ENCODE measurements at places on chromosomes 1 and 21.

- DNase-seq: no peak
Observed at GRCh38 chr1:116194568-116194967, 83.4 kb downstream of the MAB21L3 start.

- peak; percentile 65 for DNase-seq
Observed at GRCh38 chr1:55214212-55214933, 791 bp downstream of the USP24 start.

GRCh38 chr1:190377991-190378390 lies 99.7 kb downstream of the BRINP3 start:
- DNase-seq: no peak

GRCh38 chr1:43366179-43366578 lies 1.6 kb downstream of the ELOVL1 start:
- no peak for DNase-seq

GRCh38 chr1:218395916-218396315 lies 50.8 kb downstream of the TGFB2 start:
- no peak for DNase-seq

GRCh38 chr1:156740741-156741480 lies at the start of gene MRPL24:
TSS of gene MRPL24 (minus strand) at chr1:156741088. CDS start at chr1:156738704, 2,384 bp downstream.
- DNase-seq: peak; percentile 98

GRCh38 chr1:185152187-185152767 lies 4.5 kb downstream of the TRMT1L start:
- DNase-seq: no peak

DNA sequence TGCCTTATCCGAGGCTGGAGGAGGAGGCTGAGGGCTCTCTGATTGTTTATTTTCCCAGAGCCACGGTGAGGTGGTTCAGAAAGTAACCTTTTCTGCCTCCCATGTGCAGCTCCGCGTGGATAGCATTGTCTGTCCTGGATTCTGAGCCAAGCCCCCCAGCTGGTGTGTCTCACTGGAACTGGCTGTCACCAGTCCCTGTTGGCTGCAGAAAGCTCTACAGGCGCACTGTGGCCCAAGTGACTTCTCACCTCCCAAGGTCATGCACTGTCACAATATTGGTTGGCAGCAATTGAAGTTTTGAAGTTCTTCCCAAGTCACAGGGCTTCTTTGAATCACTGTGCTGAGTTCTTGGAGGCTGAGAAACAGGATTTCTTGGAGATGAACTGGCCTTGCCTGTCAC lies 8.2 kb downstream of the BMP8A start:
- no peak for DNase-seq

- peak; percentile 85 for DNase-seq
Observed at GRCh38 chr1:26853156-26853555, 9.8 kb upstream of the SFN start.

DNA sequence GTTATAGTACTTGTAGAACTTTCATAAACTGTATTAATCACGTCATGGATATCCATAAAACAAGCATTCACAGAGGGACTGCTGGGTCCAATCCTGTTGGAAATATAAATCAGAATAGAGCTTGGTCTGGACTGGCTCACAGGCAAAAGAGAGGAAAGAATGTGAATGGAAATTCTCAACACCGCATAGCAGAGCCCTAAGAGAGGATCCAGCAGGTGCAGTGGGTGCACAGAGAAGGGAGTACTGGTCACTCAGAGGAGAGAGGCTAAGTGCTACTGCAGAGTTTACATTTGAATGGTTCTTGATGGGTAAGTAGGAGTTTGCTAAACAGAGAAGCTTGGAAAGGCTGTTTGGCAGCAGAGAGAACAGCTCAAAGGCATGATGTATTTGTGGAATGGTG lies 231.7 kb downstream of the PAPPA2 start:
- no peak for DNase-seq

DNA sequence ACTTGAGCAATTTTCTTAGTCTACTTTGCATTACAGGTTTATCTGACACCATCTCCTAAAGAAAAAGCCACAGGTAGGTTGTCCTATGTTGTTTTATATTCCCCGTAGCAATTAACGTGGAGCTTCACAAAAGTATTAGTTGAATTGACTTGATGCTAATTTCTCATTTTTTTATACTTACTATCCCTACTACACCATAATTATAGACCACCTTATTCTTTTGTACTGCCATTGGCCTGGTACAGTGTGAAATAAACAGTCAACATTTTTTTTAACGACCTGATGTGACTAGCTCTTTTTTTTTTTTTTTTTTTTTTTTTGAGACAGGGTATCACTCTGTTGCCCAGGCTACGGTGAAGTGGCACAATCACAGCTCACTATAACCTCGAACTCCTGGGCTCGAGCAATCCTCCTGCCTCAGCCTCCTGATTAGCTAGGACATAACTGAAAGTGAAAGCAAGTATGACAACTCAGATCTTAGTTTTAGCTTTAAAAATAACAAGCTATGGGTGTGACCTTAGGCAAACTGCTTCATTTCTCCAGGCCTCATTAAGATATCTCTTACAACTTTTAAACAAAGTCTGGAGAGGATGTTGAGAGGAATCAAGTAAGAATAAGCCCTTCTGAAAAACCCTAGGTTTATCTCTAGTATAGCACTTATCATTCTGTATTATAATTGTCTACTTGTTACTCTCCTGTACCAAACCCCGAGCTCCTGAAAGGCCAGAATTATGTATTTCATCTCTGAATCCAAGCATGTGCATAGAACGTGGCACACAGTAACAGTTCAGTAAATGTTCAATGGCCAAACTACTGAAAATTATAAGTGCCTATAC lies 49.5 kb downstream of the LUZP1 start:
- DNase-seq: no peak

DNA sequence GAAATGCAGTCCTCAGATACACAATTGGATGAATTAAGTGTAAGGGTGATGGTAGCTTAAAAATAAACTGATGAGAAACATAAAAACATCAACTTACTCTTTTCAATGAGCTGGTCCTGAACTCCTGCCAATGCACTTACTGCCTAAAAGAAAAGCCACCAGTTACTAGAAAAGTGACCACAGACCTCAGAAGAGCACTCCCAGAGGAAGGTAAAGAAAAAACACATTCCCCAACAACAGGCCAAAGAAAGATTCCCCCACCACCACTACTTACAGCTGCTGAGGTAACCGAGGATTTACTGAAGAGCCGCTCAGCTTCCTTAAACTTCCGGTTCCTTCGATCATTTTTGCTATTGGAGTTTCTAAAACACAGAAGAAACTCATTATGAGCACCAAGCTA lies 5.4 kb downstream of the MEAF6 start:
- DNase-seq: no peak

- DNase-seq: no peak
Observed at GRCh38 chr1:223870617-223871574, 25.1 kb upstream of the TP53BP2 start.

- no peak for DNase-seq
Observed at GRCh38 chr1:10539411-10540043, 64.8 kb downstream of the PEX14 start.

DNA sequence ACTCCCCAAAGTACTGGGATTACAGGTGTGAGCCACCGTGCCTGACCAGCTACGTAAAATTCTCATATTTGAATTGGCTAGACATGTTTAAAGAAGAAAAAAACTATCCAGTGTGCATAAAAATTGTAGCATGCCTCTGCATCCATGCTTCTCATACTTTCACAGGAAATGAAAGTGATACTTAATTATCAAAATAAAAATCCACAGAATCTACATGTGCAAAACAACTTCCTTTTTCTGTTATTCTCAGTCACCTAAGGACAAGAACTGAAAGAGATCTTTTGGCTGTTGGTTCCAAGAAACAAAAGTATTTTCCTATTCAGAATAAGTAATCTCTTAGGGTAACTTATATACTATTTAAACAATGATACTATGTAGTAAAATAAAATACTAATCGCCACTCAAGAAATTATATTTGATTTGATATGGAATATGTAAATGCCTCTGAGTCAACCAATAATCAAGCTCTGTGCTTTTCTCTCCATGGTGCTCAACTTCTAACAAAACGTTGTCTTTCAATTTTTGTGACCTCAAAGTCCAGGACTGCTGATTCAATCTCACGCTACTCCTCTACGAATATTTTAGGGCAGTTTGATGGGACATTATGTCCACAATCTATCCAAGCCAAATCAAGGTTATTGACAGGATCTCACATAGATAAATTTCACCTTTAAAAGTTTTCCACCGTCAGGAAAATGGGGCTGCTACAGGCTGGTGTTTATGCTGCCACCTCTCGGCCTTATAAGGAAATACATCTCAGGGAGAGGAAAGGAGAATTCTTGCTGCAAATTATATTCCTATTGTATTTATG lies 102.7 kb downstream of the ZNF281 start:
- DNase-seq: peak; percentile 78

DNA sequence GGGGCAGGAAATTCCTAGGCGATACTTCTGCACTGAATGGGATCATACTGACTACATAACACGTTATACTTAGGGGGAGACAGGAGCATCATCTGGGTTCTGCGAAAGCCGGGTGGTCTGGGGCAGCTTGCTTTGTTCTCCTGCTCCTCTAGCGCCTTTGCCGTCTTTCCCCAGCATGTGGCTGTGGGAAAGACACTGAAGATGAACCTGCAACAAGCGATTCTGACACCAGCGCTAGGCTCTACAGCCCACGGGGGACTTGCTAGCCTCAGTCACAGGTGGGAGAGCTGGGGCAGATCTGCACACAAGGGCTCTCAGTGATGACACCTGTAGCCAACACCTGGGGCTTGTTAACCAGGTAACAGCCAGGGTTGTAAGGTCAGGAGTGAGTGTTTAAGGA lies 51.8 kb downstream of the CD46 start:
- DNase-seq: peak; percentile 20

- no peak for DNase-seq
Observed at GRCh38 chr1:27517907-27518718, 28.1 kb upstream of the WASF2 start.

- DNase-seq: no peak
Observed at GRCh38 chr1:85681087-85681486, 27.1 kb downstream of the ZNHIT6 start.

- DNase-seq: peak; percentile 64
Observed at GRCh38 chr1:93695411-93696005, 13.9 kb upstream of the BCAR3 start.

DNA sequence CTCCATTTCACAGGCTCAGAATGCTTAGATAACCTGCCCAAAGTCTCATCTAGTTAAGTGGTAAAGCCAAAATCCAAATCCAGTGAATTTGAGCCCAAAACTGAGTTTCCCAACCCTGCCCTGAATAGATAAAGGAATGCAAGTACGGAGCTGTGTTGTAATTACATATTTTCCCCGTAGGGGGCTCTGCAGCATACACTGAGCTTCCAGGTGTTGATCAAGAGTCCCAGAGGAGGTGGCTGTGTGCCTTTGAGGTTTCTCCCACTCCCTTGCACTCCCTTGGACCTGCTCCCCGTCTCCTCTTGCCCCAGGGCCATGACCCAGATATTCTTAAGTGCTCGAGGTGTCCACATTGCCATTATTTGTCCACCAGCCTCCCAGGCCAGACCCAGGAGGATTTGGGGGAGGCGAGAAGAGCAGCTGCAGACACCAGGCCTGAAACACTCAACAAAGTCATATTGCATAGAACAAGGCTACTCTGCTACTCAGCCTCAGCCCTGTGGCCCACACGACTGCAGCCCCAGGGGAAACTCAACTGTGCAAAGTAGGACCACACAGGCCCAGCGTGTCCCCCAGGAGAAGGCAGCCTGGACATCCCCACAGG lies 18.4 kb upstream of the LY9 start:
- peak; percentile 72 for DNase-seq

- no peak for DNase-seq
Observed at GRCh38 chr1:237799762-237800474, 90.8 kb downstream of the ZP4 start.

GRCh38 chr21:38256599-38257302 lies at the start of gene KCNJ15:
TSS of gene KCNJ15 (plus strand) at chr21:38256991. CDS start at chr21:38299262, 42,271 bp downstream.
- no peak for DNase-seq

DNA sequence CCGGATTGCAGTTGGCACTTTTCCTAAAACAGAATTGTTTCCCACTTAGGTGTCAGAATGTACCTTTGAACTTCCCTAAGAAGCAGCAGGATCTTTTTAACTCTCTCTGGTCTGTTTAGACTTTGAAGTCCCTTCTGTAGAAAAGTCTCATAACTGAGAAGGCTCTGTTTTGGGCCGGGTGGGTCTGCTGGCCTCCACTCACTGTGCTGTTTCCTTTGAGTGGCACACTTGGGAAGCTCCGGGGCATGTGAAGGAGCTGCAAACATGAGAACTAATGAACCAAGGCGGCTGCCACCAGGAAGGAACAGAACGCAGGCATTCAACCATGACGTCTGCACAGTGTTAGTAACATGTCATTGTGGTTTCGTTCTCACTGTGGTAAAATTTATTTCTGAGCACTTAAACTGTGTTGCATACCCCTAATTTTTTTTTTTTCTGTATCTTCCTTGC lies 19.5 kb upstream of the NCMAP start:
- peak; percentile 85 for DNase-seq

DNA sequence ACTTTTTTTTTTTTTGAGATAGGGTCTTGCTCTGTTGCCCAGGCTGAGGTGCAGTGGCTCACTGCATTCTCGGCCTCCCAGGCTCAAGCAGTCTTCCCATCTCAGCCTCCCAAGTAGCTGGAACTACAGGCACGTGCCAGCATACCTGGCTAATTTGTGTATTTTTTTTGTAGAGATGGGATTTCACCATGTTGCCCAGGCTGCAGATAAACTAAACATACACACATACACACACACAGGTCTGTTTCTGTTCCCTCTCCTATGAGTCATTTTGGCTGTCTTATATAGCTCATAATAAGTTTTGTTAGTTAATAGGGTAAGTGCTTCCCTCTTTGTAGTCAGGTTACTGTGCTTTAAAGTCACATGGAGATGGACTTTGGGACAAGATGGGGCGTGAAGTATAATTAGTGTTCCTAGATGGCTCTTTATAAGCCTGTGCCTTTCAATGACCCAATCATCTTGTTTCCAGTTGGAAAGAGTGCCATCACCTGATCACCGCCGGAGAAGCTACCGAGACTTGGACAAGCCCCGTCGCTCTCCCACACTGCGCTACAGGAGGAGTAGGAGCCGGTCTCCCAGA lies 9.1 kb downstream of the PRPF38A start:
- no peak for DNase-seq

GRCh38 chr1:12722626-12723025 lies 6.7 kb downstream of the AADACL3 start:
- no peak for DNase-seq

DNA sequence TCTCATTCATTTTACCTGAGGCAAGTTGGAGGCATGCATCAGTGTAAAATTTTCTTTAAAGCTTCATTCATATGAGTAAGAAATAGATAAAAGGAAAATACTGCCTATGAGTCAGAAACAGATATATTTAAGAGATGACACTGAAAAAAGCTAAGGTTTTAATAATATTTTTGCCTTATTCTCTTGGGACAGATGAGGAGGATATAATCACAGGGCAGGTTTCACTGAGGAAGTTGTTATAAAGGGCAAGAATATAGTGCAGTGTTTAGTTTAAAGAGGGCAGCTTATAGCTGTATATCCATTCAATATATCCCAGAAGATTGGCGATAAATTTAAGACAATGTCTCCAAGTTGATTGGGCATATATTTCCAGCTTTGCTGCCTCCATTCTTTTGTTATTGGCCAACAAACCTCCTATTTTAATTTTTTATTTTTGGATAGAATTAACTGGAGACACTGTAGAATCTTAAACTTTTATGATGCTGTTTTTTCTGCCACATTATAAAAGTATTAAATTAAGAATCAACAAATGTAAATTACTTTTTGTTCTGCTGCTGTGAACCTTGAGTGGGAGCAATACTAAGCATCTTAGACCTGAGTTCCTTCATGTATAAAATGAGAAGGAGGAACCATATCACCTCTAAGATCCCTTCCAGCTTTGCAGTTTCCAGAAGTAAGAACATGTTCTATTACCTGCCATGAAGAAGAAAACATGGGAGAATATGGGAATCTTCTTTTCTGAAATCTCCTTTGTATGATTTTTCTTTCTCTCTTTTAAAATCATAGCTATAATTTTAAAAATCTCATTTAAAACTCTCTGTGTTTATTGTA lies 171.6 kb downstream of the S1PR1 start:
- no peak for DNase-seq

GRCh38 chr1:96992871-96993270 lies 271.3 kb downstream of the PTBP2 start:
- no peak for DNase-seq
